ENCODE measurements at places on chromosomes 7 and 10.
A peak's percentile ranks its signal among the peaks of the same experiment; 100 is the strongest.

DNA sequence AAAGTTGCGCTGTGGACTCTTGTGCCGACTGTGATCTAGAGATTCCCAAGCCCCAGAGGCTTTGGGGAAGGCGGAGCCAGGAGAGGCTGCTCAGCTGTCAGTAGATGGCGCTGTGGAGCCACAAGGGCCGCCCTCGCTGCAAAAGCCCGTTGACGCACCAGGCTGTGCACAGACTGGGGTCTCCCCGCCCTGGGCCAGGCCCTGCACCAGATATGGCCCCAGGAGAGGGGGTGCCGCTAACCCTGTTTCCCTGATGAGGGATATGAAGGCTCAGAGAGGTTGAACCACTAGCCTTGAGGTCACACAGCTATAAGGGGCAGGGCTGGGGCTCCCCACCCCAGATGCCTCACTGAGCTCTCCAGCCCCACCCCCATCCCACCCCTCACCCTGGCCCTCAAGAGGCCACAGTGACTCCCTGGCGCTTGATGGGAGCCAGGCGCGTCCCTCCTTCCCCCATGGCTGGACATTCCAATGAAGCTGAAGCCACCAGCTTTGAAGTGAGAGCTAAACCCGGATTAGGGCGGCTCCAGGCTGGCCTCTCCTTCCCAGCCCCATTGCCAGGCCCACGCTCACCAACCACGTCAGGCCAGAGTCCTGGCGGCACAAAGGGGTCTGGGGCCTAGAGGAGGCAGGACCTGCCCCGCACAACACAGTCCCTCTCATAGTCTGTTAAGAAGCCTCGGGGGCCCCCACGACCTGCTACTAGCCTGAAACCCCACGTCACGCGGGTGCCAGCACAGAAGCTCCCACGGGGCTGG is 26.4 kb downstream of the MYL10 start:
- DNase-seq = peak; percentile 87

GRCh38 chr7:36874041-36874440 is 149.7 kb upstream of the AOAH start:
- no peak for DNase-seq

DNA sequence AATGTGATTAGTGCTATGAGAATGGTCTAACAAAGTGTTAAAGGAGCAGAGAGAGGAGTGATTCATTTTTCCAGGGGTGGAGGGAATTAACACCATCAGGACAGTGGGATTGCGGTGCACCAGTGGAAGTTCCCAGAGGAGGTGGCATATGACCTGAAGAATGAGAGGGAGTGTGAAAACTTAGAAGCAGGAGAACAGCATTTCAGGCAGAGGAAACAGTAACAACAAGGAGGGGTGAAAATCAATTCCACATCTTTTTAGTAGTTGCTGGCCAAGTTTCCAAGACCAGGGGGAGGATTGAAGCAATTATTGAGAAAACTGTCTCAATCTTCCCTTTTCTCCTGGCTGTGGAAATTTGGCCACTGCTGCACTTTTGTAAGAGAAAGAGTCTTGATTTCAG is 23.7 kb upstream of the CCDC172 start:
- DNase-seq = no peak

- DNase-seq = no peak
Measured at GRCh38 chr7:3000566-3000965, 43.1 kb downstream of the CARD11 start.

GRCh38 chr7:31549611-31550010 is 35.7 kb downstream of the ITPRID1 start:
- no peak for DNase-seq

GRCh38 chr10:29136411-29136810 is 152.5 kb upstream of the LYZL1 start:
- no peak for DNase-seq

DNA sequence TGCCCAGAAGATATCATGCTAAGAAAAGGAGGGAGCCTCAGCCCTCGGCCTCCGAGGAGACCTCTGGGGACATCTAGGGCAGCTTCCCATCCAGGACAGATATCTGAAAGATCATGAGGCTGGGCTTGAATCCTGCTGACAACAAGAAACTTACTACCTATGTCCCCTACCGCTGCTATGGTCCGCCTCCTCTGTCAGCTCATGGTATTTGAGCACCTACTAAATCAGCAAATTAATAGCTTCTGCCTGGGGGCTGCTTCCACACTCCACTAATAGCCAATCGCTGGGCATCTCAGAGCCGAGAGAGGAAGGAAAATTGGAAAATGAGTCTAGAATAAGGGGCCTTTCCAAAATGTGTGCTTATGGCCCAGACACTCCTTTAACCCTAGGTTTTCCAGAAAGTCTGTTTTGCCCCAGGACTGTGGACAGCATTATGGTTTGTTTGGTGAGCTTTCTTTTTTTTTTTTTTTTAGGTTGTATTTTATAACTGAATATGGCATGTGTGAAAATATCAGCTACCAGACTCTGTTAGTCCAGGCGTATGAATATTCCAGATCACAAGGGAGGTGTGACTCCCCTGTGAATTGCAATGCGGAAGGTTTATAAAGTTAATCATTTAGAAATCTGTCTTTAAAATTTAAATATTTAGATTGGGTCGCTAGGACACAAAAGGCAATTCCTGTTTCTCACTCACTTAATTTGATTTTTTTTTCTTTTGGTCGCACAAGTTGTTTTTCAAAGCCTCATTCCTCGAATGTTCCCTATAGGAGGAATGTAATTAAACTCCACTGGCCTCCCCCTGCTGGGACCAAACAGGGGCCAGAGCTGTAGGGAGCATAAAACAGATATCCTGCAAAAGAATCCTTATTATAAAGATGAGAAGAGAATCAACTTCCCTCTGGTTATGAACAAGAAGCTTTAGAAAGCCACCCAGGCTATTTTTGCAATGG is 89.4 kb downstream of the PARP12 start:
- no peak for DNase-seq

DNA sequence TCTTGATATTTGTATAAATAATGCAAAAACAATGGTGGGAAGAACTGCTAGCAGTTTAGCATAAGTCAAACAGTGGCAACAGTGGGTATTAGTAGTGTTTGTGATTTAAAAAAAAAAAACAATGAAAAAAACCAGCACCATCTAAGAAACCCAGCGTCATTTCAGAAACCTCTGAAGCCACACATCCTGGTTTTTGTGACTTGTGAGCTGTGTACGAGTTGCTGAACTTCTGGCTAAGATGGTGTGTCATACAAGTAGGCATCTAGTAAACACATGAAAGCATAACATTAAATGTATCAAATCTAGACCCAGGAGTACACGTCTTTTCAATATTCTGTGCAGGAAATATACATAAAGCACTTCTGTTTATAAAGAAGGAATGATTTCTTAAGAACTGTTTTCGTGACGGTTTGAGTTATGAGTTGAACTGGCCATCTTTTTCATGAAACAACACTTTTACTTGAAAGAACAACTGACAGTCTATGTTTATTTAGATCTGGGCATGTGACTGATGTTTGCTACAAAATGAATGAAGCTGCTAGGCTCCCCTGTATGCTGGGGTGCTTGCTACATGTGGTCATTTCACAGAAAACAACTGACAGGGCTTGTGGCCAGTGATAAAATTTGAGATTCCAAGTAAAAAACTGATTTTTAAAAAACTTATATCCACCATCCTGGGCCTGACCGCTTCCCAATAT is 143.5 kb downstream of the PIP4K2A start:
- DNase-seq = no peak

- peak; percentile 72 for DNase-seq
Measured at GRCh38 chr10:124221356-124222317, 128.2 kb upstream of the CHST15 start.

DNA sequence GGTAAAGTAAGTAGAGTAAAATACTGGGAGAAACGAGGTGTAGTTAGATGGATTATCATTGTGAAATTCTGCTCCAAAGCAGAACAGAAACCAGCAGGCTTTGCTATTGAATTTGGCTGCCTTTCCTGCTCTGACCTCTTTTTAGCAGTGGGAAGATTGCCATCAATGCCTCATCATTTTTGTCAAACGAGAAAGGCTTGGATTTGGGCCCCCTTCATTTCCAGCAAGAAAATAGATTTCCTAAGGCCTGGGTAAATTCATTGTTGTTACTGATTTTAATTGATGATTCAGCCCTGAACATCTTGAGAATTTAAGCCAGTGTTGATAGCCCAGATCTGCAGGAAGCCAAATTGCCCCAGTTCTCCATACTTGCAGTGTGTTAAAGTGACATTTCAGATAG is 35.2 kb upstream of the ASAH2 start:
- DNase-seq = no peak

All from RPMI8226 (cell line).